ENCODE measurements at places on chromosomes 5 and 9.

DNA sequence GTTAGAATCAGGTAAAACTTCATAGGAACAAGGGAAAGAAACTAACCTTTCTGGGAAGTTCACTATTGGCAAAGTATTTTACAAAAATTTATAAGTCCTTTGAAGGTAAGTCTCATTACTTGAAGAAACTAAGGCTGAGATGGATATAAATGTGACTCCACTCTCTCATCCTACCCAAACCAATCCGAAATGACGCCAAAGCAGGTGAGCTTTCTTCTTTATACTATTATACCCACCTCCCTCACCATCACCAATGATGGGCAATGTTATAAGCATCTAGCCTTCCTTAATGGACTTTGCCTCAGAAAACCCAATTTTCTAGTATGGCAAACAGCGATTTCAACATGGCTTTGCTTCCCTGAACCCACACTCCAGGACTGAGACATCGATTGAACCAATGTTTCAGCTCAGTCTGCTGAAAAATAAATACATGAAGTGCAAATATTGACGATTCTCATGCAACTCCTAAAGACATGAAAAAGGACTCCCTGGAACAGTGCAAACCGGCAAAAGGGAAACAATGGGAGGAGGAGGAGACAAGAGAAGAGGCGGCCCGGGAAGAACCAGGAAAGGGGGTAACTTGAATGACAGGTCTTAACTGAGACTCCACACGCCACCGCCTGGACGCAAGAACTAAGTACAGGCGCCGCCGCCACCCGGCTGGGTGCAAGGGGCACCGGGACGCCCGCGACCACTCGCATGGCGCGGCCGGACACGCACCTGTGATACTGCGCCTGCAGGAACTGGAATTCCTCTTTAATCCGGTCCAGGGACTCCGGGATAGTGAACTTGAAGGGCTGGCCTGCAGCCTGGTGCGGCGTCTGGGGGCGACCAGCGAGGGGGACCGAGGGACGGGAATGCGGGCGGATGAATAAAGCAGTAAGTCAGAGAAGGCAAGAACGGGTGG is 2.5 kb downstream of the TLE1 start:
- peak; percentile 8 for DNase-seq

DNA sequence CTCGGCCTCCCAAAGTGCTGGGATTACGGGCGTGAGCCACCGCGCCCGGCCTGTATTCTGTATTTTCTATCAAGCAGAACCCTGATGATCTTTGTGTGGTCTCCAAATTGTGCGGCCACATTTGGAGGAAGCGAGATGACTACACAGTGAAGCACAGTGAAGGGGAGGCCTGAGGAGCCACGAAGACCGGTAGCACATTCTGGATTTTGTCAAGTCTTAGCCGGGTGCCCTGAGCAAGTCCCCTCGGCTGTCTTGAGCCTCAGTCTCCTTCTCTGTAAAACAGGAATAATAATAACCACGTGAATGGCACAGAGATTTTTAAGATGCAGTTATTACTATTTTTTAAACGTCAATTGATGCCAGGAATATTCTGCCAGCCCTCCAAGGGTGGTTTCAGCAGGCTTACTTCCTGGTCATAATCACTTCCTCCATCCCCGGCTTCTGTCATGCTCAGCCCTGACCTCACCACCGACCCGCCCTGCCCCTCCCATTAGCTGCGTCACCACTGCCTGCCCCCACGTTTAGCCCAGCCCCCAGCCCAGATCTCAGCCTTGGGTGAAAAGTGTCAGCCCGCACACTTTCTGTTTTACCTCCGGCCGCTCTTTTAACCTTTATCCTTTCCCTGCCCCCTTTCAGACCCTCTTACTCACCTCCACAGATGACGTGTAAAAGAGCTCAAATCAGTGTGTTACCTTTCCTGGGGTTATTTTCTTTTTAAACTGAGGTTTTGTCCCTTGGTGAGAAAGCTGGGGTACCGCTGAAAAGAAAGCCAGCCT is 27.0 kb upstream of the ERGIC1 start:
- DNase-seq, result peak; percentile 73

- no peak for DNase-seq
Observed at GRCh38 chr5:40679913-40680681, at the start of gene PTGER4. PTGER4 (plus strand) TSS chr5:40679915; CDS start chr5:40680994, 1,079 bp downstream.

DNA sequence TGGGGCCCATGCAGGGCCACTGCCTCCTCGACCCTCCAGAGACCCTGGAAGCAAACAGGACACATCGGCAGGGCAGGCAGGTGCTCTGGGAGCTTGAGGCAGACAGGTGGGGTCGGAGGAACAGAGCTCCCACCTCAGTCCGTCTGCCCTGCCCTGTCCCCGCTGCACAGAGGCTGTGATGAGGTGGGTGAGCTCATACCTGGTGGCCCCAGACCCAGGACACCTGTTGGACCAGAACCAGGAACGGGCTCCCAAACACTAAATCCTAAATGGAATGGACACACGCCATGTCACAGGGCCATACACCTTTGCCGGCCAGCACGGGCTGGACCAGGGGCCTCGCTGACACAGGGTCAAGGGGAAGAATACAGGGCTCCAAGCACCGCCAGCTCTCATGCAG is 5.5 kb downstream of the SOHLH1 start:
- no peak for DNase-seq

DNA sequence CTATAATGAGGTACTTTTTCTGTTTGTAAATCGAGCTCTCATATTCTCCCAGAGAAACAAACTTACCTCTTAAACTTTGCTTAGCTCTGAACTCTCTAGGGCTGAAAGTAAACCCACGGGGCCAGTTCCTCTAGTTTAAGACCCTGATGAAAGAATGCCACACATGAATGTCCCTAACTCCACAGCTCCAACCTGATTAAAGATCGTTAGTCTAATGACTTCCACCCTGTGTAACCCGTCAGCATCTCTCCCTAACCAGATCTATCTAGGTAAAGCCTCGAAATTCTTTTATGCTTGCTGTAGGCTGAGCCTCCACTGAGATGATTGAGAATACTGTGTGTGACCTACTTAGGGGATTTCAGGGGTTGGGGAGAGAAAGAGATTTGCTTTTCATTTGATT is 27.0 kb downstream of the ADRA1B start:
- DNase-seq, result no peak

- no peak for DNase-seq
Observed at GRCh38 chr5:179258922-179259730, 86.1 kb downstream of the ADAMTS2 start.

DNA sequence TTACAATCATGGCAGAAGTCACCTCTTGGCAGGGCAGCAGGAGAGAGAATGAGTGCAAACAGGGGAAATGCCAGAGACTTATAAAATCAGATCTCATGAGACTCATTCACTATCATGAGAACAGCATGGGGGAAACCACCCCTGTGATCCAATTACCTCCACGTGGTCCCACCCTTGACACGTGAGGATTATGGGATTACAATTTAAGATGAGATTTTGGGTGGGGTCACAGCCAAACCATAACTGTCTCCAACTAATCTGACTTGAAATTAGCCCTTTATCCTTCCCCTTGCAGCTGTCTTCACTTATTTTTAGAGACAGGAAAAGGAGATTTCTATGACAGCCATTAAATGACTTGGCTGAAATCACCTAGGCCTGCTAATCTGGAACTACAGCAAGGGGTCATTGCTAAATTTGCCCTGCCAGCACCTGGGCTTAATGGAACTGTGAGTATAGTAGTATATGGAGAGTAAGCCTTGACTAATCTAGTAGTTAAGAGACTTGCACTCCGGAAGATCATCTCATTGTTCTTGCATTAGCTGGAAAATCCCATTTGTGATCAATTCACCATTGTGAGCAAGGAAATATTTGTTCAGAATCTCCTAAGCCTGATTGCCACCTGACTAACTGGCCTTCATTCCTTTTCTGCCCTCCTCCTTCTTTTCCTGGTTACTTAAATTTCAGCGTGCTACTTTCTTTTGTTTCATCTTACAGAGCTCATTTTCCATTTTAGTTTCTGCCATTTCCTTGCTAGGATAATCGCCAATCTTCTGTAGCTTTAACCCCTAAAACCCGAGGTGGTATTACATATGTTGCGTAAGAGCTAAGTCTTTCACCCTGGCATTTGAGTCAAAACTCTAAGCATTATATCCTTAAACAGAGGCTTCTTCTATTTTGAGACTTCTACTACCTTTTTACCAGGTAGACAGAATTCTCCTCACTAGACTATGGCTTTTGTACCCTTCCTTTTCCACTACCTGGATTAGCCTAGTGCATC is 65.3 kb upstream of the RUSC2 start:
- no peak for DNase-seq

- no peak for DNase-seq
Observed at GRCh38 chr5:148635321-148636083, 18.8 kb downstream of the HTR4 start.

DNA sequence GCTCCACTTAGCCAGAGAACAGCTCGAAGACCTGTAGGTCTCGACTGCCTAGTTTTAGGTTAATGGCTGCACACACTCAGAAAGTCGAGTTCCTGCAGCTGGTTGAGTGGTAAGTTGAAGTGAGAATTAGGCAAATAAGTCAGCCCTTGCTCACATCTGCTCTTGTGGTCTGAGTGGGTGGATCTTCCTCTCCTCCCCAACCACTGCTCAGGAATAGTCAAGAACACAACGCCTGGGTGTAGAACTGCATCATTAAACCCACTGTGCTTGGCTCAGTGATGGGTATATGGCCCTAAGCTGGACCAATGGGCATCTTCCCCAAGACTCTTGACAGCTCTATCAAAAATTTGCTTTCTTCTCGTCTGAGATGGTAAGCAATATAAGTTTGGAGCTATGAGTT is 20.9 kb upstream of the ADAM19 start:
- DNase-seq, result no peak

DNA sequence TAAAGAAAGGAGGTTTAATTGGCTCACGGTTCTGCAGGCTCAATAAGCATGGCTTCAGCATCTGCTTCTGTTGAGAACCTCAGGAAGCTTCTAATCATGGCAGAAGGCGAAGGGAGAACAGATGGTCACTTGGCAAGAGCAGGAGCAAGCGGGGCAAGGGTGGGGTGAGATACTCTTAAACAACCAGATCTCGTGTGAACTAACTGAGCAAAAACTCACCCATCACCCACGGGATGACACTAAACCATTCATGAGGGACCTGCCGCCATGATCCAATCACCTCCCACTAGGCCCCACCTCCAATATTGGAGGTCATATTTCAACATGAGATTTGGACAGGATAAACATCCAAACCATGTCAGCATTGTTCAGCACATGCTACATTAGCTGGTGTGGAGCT is 89.1 kb upstream of the HAND1 start:
- DNase-seq, result no peak

GRCh38 chr5:122480146-122480545 is 168.1 kb downstream of the SNCAIP start:
- DNase-seq, result no peak

- DNase-seq, result no peak
Observed at GRCh38 chr5:172559004-172559932, 81.8 kb upstream of the NEURL1B start.

- DNase-seq, result no peak
Observed at GRCh38 chr5:33230467-33231078, 210.2 kb upstream of the TARS1 start.

DNA sequence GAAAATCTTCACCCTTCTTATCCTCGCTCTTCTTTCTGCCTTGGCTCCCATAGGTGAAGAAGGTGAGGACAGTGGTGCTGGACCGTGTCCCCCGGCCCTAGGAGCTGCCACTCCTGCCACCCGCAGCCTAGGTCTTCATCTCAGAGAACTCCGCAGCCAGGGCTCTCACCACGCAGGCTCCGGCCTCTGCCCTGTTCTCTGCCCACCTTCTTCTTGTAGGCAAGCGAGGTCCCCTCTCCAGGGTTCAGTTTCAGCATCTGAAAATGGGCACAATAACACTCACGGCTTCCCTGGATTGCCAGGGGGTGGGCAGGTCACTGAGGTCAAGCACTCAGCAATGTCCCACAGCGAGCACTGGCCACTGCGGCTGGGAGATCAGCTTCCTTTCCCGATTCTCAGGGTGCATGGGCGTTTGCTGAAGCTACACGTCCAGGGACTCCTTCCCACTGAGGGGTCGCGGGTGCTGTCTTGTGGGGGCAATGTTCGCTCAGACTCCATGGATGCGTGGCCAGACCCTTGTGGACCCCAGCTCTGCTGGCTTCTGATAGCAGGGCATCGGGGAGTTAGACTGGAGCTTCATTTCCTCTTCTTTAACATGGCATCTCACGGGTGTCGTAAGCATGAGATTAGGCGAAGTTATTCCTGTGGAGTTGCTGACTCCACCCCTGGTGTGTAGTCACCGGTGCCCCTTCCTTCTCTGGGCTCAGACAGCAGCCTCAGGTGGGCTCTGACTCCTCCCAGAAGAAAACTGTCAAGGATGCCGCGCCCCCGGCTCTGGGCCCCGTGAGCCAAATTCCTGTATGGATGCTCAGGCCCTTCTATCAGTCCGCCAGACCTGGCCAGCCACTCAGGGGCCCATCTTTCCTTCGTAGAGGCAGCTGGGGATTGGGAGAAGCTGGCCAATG is 145.1 kb upstream of the IRX2 start:
- DNase-seq, result no peak

- DNase-seq, result no peak
Observed at GRCh38 chr5:140806834-140807775, at the start of gene PCDHA4. PCDHA4 (plus strand) TSS chr5:140807068.

Measured in AML-193 (cell line).